ENCODE measurements at places on chromosomes 1 and 21.

DNA sequence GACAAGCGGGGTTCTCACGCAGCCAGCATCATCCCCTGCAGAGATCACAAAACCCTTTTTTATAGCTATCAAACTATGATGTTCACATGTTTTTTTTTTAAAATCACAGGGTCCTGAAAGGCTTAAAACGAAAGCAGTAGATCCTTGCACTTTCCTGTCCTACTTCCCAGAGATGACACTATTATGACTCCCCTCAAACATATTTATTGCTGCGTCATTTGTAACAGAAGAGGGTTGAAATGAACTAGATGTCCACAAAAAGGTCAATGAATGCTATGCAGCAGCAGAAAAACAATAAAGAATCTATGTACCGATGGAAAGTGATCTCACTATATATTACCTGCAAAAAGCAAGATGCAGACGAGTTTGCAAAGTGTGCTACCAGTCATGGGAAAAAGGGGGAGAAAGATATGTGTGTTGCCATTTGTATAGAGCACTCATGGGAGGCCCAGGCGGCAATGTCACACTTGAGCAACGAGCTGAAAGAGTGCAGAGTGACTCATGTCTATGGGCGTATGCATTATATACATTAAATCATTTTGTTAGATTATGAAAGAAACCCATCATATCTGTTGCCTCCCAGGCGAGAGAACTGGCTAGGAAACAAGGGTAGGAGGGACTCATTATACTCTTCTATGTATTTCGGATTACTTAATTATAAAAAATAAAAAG lies 68.9 kb upstream of the PARP1 start:
- DNase-seq, result no peak

DNA sequence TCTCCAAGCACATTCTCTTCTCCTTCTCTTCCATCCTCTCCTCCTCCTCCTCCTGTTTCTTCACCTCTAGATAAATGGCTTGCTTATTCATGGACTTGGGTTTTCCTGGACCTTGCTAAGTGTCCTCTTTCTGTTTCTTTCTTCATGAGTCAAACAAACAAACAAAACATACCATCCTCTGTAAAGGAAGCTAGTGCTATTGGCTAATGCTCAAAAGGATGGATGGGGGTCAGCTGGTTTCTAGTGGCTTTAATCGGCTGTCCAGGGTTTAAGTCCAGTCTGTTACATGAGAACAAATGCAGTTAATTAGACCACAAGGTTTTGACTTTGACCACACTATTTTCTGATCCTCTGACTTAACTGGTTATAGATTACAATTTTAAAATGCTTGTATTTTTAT lies 83.8 kb upstream of the TSPAN2 start:
- DNase-seq, result no peak

DNA sequence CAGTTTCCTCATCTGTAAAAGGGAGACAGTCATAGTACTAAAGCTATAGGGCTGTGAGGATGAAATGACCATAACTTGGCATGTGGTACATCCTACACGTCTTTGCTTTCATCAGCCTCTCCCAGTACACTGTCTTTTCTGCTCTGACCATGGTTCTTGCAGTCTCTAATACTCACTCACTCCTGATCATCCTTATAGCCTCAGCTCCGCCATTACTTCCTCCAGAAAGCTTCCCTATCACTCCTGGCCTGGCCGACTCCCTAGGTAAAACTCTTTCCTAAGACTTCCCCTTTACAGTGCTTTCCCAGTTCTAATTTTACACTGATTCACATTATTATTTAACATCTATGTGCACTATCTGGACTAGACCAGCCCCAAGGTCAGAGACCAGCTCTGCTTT lies 5.0 kb upstream of the MRPL24 start:
- no peak for DNase-seq

DNA sequence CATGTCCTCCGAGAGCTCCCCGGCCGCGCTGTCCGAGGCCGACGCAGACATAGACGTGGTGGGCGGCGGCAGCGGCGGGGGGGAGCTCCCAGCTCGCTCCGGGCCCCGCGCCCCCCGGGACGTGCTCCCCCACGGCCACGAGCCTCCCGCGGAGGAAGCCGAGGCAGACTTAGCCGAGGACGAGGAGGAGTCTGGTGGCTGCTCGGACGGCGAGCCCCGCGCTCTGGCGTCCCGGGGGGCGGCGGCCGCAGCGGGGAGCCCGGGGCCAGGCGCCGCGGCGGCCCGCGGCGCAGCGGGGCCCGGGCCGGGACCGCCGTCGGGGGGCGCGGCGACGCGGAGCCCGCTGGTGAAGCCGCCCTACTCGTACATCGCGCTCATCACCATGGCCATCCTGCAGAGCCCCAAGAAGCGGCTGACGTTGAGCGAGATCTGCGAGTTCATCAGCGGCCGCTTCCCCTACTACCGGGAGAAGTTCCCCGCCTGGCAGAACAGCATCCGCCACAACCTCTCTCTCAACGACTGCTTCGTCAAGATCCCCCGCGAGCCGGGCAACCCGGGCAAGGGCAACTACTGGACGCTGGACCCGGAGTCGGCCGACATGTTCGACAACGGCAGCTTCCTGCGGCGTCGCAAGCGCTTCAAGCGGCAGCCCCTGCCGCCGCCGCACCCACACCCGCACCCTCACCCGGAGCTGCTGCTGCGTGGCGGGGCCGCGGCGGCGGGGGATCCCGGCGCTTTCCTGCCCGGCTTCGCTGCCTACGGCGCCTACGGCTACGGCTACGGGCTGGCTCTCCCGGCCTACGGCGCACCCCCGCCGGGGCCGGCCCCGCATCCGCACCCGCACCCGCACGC lies 547 bp downstream of the FOXD2 start:
- DNase-seq, result peak; percentile 24

DNA sequence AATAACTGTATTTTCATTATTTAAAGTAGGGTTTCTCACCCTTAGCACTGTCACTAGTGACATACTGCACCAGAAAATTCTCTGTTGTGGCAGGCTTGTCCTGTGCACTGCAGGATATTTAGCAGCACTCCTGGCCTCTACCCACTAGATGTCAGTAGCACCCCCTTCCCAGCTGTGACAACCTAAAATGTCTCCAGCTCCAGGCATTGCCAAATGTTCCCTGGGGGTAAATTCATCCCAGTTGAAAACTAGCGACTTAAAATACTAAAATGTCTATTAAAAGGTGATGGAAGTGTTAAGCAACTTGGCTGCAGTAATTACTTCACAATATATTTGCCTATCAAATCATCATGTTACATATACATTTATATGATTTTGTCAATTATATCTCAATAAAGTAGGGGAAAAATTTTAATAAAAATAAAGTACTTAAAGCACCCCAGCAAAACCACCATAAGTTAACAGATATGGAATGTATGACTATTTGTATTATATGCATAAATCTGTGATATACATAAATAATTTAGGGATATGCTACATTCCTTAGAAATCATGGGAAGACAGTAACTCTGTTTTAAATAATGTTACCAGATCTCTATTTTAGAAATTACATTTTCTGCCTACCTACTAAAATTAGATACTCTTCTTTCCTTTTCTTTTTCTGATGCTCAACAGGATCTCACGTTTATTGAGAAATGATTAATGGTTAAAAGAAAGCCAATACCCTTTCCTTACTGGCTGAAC lies 74.6 kb downstream of the ARID4B start:
- DNase-seq, result peak; percentile 76
